Suprapubic skin (tissue), 4 donors: ENCODE measurements at places on chromosomes 2 and 18.

- no peak for DNase-seq
Observed at GRCh38 chr2:96138179-96139145, at the start of gene ASTL. ASTL (minus strand) TSS chr2:96138502; CDS start chr2:96138436, 66 bp downstream.

- no peak for DNase-seq
Observed at GRCh38 chr2:674321-674985, 2.8 kb downstream of the TMEM18 start.

GRCh38 chr2:15899327-15899612, 41.1 kb upstream of the MYCN start:
- no peak for DNase-seq

GRCh38 chr2:68237404-68237803, 14.9 kb downstream of the PPP3R1 start:
- no peak for DNase-seq

DNA sequence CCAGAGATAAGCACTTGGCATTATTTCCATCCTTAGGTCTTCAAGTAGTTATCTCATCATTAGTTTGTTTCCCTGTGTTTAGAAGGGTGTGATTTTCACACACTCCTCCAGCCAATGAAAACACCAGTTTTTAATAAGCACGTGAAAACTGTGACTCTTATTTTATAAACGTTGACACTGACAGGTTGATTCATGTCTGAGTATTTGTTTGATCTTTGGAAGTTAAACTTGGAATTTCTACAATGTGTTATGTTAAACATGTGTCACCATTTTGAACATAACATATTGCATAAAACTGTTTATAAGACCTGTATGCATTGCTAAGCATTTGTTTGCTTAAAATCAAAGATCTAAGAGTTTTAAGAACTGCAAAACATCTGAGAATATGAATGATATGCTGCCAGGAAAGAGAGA, 27.6 kb downstream of the SLC40A1 start:
- DNase-seq = no peak

DNA sequence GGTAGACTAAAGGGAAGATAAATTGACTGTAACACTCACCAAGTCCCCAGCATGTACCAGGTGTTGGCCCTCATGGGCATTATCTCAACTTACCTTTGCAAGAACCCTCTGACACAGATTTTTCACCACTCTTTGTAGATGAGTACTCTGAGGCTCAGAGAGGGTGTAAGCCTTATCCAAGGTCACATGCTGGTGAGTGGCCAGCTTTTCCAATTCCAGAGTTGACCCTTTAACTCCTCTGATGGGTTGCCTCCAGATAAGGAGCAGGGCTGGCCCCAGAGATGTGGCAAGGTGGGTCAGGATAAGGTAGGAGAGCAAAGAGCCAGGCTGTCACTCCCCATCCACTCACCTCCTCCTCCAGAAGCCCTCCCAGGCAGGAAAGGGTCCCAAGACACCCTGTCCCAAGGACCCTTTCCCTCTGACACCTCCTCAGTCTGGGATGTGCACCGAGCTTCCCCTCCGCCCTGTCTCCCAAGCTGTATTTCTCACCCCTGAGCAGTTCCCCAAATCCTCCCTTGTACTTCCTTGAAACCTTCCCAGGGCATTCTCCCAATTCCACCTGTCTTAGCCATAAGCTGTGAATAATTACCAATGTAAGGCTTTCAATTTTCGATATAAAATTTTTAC, 165.9 kb downstream of the ZFP36L2 start:
- DNase-seq = no peak

DNA sequence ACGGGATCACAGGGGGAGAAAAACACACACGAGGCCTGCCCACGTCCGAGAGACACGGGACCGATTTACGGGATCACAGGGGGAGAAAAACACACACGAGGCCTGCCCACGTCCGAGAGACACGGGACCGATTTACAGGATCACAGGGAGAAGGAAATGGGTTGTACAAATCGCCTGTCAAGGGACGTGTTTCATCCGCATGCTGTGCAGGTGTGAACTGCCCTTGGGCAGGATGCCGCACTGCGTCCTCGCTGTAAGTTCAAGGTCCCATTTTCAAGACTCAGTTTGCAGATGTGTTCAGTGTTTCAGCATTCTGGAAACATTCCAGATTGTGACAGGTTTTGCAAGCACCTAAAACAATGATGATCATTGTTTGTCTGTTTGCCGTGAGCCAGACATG, 2.3 kb upstream of the KCNG2 start:
- DNase-seq = no peak

GRCh38 chr2:120779781-120780283, 44.2 kb downstream of the GLI2 start:
- DNase-seq = no peak

GRCh38 chr2:225158360-225158759, 116.1 kb upstream of the DOCK10 start:
- DNase-seq = no peak

- no peak for DNase-seq
Observed at GRCh38 chr2:238370823-238371372, 50.6 kb downstream of the TRAF3IP1 start.

- no peak for DNase-seq
Observed at GRCh38 chr2:156158808-156159207, 173.7 kb downstream of the NR4A2 start.

GRCh38 chr2:1004398-1004797, 53.7 kb downstream of the SNTG2 start:
- no peak for DNase-seq

DNA sequence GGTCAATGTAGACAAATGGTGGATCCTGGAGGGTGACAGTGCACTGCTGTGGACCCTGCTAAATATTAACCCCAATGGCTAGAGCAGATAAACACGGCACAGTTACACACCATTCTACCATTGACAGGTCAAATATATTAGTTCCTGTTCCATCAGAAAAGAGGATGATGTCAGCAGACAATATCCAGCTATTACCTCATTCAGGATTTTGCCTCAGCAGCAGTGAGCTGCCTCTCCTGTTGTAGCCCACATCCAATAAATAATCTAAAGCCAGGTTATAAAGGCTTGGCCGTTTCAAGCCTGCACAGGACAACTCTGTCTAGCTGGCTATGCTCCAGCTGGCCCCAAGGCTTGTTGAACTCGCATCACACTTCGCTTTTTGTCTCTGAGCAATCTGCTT, 31.6 kb upstream of the NETO1 start:
- no peak for DNase-seq

DNA sequence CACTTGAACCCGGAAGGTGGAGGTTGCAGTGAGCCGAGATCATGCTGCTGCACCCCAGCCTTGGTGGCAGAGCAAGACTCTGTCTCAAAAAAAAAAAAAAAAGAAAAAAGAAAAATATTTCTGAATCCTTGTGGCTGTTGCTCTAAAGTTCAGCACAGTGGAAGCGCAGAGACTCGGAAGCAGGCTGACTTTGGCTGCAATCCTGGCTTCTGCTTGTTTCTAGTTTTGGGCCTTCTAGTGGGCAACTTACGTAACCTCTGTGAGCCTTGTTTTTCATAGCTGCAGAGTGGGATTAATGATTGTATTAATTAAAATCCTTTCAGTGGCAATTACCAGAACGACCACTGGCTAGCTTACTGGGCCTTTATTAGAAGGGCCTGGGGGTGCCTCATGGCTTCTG, 28.4 kb downstream of the GNLY start:
- DNase-seq = no peak

GRCh38 chr2:3504741-3505140, 14.6 kb downstream of the ADI1 start:
- DNase-seq = no peak

DNA sequence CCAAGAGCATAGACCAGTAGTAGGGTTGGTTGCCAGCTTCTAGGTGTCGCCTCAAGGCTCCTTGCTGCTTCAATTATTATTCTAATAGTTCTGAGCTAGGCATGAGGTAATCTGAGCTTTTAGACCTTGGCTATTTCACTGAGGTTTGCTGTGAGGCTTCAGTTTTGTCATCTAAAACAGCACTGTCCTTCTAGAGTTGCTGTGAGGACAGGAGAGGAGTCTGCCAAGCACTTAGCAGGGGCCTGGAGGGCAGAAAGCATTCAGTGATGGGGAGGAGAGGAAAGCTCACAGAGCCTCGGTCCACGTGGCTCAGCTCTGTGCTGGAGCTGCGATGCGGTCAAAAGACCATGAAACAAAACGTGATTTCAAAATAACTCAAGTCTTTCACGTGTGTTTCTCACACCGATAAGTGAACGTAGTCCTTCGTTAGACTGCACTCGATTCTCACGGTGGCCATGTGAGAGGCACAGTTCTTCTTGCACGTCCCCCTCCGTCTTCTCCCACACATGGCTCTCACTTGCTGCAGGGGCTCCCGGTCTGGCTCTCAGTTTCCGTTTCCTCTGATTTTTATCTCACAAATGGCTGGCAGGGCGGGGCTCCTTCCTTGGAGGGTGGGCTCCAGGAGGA, 113.7 kb downstream of the B3GNT2 start:
- no peak for DNase-seq

DNA sequence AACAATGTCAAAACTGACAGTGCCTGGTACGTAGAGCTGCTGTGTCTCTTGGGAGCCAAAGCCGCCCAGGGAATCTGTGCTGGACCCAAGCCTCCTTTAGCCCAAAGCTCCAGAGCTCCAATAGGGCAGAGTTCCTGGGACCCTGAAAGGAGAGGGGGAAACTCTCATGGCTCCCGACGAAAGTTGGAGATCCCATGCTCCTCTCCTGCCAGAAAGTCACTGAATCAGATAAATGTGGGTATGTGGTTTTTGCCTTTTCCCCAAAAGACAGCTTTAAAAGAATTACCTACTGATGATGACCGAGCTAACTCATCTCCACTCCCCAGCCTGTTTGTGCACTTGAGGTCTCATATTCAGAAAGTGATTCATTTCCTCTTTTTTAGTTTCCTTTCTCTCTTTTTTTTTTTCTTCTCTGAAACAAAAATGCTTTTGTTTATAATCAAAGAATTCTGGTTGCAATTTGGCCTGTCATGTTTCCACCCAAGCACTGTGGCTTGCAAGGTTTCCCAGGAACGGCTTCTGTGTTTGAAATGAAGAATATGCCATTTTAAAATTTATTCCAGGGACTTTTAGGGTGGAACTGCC, 14.1 kb upstream of the PMAIP1 start:
- no peak for DNase-seq

GRCh38 chr2:121336528-121337294, 51.7 kb upstream of the TFCP2L1 start:
- peak; percentile 24 for DNase-seq

DNA sequence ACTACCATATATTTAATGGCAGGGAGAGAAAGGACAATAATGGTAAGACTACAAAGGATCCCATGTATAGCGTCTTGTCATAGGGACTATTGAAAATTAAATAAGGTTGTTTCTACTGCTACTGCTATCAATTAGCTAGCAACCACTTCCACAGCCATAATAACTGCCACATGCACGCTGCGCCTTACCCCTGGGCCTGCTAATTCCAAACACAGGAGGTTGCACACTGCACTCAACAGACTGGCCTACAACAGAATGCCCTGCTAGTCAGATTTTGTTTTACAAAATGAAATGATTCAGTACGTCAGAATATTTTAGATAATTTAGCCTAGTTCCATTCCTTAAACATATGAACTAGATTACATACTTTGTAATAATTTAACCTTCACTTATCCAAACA, 121.0 kb upstream of the SMAD7 start:
- DNase-seq = no peak

DNA sequence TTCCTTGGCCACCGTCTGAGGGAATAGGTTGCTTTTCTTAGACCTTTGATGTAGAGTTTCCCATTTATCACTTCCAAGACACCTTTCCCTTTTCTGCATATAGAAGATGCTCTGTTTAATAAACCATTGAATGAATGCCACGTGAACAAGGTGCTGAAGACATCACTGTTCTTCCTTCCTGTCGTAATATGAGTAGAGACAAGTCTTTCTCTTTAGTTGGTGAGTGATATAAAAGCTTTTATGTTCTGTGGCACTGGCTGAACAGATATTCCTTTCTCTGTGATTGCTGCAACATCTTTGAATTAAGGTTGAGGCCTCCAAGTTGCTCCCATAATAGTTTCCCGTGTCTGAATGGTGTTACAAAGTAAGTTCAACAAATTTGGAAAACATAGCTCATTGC, 38.7 kb downstream of the TTC39C start:
- no peak for DNase-seq

- no peak for DNase-seq
Observed at GRCh38 chr2:235343156-235343774, 150.6 kb upstream of the AGAP1 start.

DNA sequence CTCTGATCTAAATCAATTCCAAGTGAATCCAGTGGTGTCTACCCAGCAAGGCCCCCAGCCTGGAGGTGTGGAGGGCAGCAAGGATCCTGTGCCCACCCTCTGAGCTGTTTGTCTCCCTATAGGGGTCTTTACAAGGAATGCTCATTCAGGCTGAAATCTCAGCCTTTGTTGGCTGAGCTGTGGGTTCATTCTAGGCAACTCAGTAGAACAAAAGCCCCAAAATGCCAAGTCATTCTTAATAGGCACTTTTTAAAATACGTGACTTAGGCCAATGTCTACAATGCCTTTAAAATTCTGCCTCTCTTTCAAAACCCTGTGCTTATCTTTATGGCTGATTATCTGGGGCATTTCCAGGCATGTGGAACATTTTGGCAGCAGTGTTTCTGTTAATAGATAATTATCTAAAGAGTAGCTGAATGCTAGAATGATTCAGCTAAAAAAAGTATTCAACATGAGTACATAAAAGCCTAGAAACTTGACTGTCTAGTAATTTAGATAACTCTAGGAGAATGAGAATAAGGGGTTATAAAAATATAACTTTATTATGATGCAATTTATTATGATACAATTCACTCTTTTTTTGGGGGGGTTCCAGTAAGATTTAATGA, 7.4 kb downstream of the UGT1A6 start:
- DNase-seq = no peak

- no peak for DNase-seq
Observed at GRCh38 chr2:66212749-66213148, 222.2 kb upstream of the MEIS1 start.

- no peak for DNase-seq
Observed at GRCh38 chr2:29053223-29053622, 21.1 kb downstream of the PCARE start.

- no peak for DNase-seq
Observed at GRCh38 chr2:232537079-232537478, 2.4 kb upstream of the CHRNG start.

GRCh38 chr18:57797209-57797651, 5.9 kb downstream of the ATP8B1 start:
- no peak for DNase-seq

GRCh38 chr2:226673314-226673723, 126.3 kb downstream of the IRS1 start:
- DNase-seq = no peak

GRCh38 chr2:127024769-127025358, 82.1 kb downstream of the BIN1 start:
- no peak for DNase-seq

DNA sequence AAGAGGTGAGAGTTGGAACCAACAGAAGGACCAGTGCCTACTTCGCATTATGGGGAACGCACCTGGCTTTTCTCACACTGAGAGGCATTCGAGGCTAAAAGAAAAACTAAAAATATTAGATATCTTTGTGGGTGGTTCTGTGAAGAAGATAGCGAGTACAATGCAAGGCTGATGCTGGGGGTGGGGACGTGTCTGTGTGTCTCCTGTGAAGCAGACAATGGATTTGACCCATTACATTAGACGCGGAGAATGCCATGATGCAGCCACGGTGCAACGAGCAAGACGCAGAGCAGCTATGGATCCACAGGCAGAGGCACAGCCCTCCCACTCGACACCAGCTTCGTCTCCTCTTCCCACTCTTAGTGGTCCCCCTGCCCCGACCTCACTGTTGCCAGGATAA, 61.0 kb downstream of the ADCY3 start:
- no peak for DNase-seq

- no peak for DNase-seq
Observed at GRCh38 chr18:70452501-70452900, 163.7 kb downstream of the SOCS6 start.

GRCh38 chr2:51304311-51304710, 272.4 kb upstream of the NRXN1 start:
- no peak for DNase-seq

GRCh38 chr2:95179451-95179850, 13.8 kb downstream of the ZNF2 start:
- DNase-seq = no peak
